ENCODE measurements at places on chromosomes 1 and 21.

DNA sequence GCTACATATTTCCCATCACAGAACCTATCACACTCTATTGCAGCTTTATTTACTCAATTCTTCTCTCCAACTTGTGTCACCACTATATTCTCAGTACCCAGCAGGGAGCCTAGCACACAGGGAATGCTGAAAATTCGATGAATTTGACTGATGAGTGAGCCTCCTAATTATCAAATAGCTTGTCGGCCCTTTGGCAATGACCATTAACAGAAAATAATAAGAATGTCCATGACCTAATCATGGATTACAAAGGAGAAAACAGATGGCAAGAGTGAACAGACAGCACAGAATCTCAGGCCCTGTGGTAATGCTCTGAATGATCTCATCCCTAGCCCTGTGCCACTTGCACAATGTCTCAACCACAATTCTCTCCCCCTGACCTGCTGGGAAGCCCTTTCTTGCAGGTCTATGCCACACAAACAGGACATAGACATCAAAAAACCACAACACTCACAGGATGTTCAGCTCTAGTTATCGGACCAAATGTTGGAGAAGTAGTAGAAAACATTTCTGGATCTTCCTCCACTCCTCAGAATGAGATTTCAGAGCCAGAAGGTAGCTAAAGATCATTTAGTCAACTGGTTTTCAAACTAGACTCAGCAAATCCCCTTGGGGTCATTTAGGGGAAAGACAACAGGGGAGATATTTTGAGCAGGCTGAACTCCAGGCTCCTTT, 68.4 kb downstream of the LUZP1 start:
- DNase-seq = peak; percentile 69

- no peak for DNase-seq
These were observed 8.0 kb upstream of the RGS13 start for GRCh38 chr1:192627901-192628300.

DNA sequence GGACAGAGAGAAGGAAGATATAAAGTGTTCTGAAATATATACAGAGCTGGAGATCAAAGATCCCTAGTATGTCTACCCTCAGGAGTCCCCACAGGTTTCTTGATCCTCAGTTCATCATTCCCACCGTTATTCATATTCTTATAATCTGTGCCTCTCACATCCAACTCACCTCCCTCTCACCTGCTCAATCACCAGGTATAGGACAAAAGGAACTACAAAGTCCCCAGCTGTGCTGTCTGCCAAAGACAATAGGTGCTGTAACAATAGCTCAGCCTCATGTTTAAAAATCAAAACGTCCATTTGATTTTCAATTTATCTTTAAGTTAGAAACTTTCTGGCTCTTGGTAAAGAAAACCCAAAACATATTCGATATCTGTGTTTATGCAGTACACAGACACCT, 121.1 kb upstream of the PKN2 start:
- DNase-seq = no peak

DNA sequence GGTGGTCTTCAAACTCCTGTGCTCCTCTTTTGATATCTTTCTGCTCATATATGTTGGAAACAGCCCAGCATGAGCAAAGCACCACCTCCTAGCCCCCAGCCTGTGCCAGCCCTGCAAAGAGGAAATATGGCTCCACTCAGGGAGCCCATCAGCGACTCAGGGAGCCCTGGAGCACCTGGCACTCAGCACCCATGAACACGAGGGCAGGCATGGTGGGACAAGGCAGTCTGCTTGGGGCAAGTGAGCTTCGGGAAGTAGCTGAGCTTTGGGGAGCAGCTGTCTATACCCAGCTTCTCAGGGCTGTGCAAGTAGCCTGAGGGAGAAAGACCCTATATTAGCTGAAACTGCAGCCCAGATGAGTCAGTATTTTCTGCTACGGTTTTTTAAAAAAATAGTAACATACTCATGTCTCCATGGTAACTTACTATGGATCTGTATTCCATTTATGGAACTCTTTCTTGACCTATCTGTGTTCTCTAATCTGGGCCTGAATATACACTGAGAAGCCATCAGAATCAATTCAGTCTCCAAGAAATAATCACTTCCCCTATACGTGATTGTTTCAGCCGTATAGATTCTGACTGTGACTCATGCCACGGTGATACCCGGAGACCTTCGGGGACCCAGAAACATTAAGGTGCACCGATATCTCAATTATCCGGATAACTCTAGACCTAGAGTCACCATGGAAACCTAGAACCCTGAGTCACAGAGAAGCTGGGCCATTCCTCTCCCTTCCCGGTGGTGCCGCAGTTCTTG, 1.5 kb upstream of the ETS2 start:
- no peak for DNase-seq

- DNase-seq = no peak
These were observed 17.8 kb downstream of the KIF2C start for GRCh38 chr1:44757420-44757819.

DNA sequence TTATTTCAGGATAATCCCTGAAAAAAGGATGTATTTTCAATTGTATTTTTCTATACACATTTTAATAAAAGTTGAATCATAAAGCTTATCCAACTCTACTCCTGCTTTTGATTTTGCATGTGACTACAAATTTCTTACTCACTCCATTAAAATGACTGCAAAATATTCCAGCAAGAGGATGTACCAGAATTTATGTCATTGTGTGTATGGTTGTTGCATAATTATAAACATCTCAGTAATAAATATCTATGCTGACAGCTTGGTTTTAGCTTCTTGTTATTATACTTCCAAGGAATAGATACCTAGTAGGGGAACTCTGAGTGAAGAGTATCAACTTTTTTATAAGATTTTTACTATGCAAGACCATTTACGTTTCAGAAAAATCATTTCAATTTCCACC, 463.2 kb upstream of the RUNX1 start:
- no peak for DNase-seq

DNA sequence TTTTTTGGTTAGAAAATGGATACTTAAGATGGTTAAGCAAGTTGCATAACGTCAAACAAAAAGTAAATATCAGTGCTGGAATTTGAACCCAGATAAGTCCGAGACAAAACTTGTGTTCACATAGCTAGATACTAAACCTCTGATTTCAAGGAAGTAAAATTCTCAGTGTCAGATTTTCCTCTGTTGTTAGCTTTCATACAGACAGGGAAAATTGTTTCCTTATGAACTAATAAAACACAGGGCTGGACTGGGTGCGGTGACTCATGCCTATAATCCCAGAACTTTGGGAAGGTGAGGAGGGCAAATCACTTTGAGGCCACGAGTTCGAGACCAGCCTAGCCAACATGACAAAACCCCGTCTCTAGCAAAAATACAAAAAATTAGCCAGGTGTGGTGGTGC, 51.3 kb downstream of the PCNX2 start:
- no peak for DNase-seq

DNA sequence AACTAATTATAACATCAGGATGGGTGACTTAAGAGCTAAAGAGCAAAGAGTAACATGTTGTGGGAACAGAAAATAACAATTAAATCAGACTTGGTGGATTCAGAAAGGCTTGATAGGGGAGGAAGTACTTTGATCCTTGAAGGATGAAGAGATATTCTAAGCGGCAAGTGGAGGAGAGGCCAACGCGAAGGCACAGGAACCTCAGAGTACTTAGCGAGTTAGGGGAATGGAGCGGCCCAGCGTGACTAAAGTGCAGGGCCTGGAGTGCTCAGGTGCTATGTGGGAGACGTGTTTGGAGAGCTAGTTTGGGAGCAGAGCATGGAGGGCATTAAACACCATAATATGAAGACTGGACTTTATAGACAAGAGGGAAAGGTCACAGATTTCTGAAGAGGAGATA, 64.3 kb downstream of the ADCY10 start:
- no peak for DNase-seq

DNA sequence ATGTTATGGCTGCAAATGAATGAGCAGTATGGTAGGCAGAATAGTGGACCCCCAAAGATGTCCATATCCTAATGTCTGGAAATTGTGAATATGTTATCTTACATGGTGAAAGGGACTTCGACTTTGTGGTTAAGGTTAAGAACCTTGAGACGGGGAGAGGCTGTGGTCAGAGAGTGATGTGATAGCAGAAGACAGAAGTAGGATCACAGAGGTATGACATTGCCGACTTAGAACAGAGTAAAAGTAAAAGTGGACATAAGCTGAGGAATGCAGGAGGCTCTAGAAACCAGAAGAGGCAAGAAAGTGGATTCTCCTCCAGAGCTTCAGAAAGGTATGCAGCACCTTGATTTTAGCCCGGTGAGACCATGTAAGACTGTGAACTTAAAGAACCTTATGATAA, 74.6 kb downstream of the CTH start:
- no peak for DNase-seq

DNA sequence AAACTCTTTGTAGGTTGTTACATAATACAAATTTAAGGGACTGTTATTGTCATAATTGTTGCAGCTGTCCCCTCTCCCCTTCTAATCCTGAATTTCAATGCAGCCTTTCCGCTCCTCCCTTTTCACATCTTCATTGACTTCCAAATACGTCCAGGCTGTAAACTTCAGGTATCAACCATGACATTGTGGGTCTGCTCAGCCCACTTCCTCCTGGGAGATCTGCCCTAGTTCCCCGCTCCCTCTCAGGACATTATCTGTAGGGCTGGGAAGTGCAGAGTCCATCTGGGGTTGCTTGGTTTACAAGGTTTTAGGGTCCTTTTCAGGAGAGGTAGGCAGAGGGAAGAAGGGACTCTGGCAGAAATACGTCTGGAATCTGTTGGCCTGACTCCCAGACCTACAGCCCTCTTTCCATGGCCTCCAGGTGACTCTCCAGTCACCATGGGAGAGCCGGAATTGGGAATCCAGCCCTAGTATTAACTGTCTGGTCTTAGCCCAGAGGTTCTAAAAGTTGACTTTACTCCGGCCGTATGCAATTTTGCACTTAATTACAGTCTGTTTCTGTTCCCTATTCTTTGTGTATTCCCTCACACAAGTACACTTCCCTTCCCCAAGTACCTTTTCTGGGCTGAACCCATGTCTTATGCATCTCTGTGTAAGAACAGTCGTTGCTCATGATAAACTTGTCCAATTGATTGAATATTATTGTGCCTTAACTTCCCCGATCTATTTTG, 4.7 kb upstream of the DENND2D start:
- no peak for DNase-seq

DNA sequence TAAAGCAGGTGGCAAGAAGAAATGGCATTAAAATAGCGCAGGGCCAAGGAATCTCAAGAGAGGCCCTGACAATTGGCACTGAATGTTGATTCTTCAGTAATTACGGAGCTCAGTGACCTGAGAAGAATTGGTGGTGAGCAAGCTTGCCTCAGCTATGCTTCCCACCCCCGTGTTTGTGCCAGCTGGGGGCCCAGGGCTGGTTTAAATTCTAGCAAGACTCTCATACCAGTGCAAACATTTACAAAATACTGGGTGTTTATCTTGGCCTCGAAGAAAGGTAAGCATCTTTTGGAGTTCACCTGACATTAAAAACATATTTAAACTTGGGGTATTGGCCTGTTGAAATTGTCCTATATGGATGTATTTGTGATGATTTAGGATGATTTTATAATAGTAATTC, 296.7 kb upstream of the USP25 start:
- no peak for DNase-seq

DNA sequence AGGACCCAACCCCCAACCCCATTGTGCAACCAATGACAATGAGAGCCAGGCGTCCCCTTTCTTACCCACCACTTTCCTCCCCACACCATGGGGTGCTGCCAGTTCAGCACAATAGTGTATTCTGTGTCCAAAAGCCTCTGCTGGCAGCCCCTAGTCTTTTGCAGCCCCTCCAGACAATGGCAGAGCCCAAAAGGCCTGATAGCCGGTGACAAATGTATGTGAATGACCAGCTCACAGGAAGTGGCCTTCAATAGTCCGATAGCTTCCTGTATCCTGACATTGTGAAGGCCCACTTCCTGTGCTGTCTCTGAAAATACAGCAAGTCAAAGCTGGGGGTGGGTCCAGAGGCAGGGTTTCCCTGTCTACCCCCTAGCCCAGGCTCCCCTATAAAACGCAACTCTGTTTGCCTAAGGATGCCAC, 16.6 kb downstream of the SMIM12 start:
- DNase-seq = no peak

DNA sequence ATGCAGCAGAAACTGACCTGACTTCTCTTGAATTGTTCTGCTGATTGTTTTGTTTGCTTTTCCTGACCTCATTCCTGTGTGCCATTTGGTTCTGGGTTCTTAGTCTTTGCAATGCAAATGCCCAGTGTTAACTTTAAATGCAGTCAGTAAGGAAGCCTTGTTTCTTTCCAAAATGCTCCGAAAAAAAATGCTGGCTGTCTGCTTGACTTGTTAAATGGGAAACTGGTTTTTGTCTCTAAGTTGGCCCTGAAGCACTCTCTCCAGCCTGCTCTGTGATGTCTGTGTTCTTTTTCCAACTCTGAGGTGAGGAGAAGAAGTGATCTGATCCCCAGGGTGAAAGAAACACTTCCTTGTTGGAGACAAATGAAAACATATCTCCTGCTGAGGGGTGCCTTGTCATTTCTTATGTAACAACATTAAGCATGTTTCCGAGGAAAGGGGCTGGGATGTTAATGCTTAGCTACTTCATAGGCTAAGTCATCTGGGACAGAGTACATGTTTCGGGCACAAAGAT, 256.3 kb upstream of the ADGRL4 start:
- no peak for DNase-seq

GRCh38 chr1:21357161-21357560, 66.9 kb upstream of the ECE1 start:
- no peak for DNase-seq

DNA sequence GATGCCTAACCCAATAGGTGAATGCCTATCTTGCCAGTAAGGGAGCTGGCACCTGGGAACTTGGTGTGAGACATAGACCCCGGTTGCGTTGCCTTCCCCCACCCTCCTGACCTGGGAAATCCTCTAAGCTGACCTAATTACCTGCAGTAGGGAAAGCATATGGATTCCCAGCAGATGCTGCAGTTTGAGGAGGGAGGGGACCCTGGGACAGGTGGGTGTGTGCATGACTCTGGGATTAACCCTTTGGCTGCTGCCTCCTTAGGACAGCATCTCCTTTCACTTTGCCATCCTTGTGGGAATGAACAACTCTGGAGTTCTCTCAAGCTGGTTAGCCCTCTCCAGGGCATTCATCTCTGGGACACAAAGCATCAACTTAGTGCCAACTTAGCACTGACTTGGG, 16.4 kb upstream of the NFASC start:
- no peak for DNase-seq
